ENCODE measurements at places on chromosomes 1 and 21.

DNA sequence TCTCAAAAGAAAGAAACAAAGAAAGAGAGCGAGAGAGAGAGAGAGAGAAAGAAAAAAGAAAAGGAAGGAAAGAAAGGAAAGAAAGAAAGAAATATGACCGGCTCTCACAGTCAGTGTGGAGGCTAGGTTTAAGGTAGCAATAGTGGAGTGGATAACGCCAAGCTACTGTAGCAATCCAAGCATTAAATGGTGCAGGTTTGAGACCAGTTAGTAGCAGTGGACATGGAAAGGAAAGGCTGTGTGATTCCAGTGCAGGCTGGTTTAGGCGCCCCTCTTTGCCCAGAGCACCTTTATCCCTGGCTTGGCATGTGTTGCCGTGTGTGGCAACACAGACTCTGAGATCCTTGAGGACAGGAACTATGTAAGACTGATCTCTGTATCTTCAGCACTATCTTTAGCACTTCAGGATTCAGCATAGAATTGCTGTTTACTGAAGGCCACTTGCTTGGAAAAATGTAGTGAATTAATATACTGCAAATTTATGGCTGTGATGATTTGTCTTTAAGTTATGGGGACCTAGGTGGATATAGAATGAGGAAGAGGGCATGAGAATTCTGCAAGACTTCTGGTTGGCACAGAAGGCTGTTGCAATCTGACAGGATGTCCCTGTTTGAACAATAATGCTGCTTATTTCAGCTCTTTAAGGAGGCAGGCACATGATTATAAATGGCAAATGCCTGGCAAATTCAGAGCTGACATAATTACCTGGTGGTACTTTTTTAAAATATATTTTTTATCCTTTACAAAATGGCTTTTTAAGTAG, 10.8 kb upstream of the OSBPL9 start:
- no peak for DNase-seq

GRCh38 chr1:22408230-22408629, 43.4 kb upstream of the ZBTB40 start:
- no peak for DNase-seq

DNA sequence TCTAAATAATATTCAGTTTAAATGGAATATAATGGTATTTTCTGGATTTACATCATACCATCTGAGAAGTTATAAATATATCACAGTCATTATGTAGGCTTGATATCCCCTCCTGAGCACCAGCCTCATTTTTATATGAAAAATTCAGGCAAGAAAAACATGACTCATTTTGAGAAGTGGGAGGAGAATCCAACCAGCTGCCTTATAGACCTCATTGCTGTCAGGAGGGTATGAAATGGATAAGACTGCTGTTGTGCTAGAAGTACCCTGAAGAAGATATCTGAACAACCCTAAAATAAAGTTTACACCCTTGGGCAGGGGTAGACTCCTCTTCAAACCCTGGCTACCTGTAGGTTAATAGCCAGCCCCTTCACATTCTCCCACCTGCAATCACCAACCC, 8.8 kb downstream of the GIPC2 start:
- no peak for DNase-seq

DNA sequence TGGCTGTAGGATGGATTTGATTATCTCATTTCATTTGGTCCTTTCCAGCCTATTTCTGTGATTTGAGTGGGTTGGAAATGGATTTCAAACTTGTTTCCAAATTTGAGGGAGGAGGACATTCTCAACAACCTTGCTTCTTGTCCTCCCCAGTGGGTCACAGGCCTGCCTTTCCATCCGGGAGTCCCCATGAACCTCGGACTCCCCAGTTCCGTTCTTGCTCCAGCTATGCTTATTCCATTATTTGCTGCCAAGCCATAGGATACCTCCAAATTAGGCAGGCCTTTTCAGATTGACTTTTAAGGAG, 97.8 kb downstream of the DUSP10 start:
- DNase-seq: no peak
